Stimulated activated naive CD4-positive, alpha-beta T cell treated with Interleukin-2 at 50 U/mL for 16 hours (primary cell): ENCODE measurements at places on chromosomes 12 and 14.
A peak's percentile ranks its signal among the peaks of the same experiment; 100 is the strongest.

DNA sequence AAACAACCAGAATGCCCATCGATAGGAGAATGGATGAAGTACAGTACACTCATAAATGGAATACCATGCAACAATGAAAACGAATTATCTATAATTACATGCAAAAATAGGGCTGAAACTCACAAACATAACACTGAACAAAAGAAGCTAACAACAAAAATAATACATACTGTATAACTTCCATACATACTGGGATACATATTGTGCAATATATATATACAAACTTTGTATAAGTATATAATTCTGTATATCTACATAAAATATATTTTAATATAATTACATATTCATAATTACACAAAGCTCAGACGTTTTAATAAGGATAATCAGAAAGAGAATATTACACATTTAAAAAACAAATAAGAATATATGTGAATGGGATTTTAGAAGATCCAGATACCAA lies 90.2 kb downstream of the CDK17 start:
- DNase-seq: no peak

DNA sequence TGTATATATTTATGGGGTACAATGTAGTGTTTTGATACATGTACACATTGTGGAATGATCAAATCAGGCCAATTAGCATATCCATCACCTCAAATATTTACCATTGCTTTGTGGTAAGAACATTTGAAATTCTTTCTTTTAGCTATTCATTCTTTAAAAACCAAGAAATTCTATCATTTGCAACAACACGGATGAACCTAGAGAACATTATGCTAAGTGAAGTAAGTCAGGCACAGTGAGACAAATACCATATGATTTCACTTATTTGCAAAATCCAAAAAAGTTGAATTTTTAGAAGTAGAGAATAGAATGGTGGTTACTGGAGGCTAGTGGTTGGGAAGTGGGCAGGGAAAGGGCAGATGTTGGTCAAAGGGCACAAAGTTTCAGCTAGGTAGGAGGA lies 129.3 kb upstream of the PTPRQ start:
- no peak for DNase-seq

DNA sequence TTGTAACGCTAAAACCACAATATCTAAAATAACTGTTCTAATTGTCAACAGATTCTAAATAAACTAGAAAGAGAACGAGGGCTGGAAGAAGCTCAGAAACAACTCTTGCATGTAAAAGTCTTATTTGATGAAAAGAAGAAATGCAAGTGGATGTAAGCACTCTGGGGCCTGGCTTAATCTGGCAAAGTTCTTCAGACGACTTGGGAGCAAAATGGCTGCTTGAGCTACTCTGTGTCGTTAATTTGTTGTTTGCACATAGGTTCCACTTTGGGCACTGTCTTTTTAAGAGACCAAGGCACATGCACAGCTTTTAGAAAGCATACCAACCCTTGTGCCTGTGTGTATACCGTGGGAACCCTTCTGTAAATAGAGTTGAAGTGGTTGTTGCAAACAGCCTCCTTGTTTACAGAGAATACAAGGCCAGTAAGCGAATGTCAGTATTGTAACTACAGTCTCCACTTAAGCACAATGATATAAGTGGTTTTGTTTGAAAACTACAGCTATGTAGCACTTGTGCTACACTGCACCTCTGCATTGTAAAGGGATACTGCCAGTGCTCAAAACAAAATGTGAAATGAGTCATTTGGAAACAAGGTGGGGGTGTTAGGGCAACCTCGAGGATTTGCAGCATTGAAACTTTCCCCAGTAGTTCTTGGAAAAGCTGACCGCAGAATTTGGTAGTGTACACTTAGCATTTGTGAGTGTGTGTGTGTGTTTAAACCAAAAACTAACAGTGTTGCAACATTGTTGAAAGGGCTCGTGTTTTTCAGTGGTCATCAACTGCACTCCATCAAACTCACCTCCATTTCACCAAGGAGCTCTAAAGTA lies 154.3 kb downstream of the CEP83 start:
- peak; percentile 48 for DNase-seq

GRCh38 chr12:56389412-56389811 lies 26.8 kb upstream of the APOF start:
- no peak for DNase-seq

DNA sequence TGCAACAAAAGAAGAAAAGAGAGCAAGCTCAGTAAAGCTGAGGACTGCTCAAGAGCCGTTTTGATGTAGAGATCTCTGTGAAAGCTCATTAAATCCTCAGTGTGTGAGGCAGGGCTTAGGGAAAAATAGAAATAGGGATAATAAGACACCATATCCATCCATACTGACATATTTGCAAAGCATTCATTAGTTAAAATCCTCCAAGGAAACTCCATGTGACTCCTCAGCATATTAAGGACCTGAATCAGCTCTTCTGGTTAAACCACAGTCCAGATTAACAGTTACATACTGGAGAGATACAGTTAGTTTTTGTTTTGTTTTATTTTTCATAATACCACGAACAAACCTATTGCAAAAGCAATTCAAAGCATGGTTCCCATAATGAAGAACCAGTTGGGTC lies 288.2 kb downstream of the PAWR start:
- no peak for DNase-seq

DNA sequence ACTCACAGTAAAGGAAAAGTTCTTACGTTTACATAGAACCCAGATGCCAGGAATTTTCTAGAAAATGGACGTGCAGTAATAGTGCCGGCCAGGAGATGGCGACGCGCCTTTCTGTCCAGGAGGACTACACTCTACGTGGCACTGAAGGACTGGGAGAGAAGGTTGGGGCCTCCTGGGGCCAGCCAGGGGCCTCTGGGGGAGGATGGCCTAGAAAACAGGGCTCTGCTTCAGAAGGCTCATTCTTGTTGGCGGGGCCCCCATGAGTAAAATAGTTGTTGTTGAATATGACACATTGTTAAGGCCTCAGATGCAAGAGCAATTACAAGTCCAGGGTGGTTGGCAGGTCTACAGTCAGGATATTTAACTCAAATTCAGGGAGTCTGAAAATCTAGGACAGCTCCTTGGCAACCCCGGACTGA lies 120.1 kb upstream of the MAX start:
- DNase-seq: peak; percentile 53

DNA sequence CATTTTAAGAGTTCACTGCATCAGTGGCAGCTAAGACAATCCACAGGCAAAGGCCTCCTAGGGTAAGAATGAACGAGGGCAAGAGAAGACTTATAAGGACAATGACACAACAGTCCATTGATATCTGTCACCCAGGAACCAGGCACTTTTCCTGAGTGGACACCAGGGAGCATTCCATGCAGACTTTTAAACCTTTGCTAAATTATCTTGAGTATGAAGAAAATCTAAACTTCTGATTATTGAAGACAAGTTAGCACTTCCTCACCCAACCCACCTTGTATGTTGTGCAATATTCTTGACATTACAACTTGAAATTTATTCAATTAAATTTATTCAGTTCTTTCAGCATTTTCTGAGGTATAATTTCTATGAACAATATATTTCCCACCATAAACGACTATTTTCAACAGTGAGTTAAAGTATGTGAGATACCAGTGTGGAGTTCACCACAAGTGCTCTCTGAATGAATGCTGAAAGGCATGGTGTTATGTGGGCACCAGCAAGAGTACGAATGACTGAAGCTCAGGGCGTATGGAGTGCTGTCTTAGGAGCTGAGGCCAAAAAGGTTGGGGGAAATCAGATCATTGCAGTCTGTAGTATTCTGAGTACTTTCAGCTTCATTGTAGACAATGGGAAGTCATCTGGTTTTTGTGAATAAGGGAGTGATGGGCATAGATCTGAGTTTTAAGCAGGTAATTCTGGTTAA lies 124.3 kb upstream of the LMNTD1 start:
- no peak for DNase-seq
